ENCODE measurements at places on chromosomes 1 and 21. TPM values are rescaled to one million over a fixed set of nuclear protein-coding genes. Genes with fewer than 3 reads are reported as not detected.
A peak's percentile ranks its signal among the peaks of the same experiment; 100 is the strongest.

Gene ISG15
- total RNA-seq, result 29.5 TPM

Gene LCE2A
- not detected for total RNA-seq

Gene RNU1-4
- total RNA-seq, result 1,197 TPM

Gene SLC22A15
- total RNA-seq, result 4.5 TPM

- no peak overlapping the region for H3K4me3 ChIP-seq
- no peak overlapping the region for H3K27ac ChIP-seq
- peaks cover 12% of the 10 kb centered on the region for H3K4me1 ChIP-seq
- no peak for DNase-seq
- 0 out of 2 replicates have a peak, but pooled peaks cover 2% of the 10 kb centered on the region for H3K36me3 ChIP-seq
- H3K27me3 ChIP-seq, result peaks cover 77% of the 10 kb centered on the region
Measured at GRCh38 chr1:184034761-184035379, 2.7 kb downstream of the COLGALT2 start.

DNA sequence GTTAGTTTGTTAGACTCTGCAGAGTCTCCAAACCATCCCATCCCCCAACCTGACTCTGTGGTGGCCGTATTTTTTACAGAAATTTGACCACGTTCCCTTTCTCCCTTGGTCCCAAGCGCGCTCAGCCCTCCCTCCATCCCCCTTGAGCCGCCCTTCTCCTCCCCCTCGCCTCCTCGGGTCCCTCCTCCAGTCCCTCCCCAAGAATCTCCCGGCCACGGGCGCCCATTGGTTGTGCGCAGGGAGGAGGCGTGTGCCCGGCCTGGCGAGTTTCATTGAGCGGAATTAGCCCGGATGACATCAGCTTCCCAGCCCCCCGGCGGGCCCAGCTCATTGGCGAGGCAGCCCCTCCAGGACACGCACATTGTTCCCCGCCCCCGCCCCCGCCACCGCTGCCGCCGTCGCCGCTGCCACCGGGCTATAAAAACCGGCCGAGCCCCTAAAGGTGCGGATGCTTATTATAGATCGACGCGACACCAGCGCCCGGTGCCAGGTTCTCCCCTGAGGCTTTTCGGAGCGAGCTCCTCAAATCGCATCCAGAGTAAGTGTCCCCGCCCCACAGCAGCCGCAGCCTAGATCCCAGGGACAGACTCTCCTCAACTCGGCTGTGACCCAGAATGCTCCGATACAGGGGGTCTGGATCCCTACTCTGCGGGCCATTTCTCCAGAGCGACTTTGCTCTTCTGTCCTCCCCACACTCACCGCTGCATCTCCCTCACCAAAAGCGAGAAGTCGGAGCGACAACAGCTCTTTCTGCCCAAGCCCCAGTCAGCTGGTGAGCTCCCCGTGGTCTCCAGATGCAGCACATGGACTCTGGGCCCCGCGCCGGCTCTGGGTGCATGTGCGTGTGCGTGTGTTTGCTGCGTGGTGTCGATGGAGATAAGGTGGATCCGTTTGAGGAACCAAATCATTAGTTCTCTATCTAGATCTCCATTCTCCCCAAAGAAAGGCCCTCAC is at the start of gene OLIG2:
TSS of gene OLIG2 (plus strand) at position 447 of the 954 bp plus-strand sequence. CDS start 928 bp downstream, outside the sequence.
- H3K4me1 ChIP-seq, result peaks cover 60% of the 10 kb centered on the region
- peak; percentile 95 for DNase-seq
- H3K27me3 ChIP-seq, result peaks cover 100% of the 10 kb centered on the region
- peak within 1 kb of the TSS; percentile 73 for H3K4me3 ChIP-seq
- H3K27ac ChIP-seq, result no peak within 1 kb of the TSS

- no peaks in the 10 kb centered on the region for H3K27me3 ChIP-seq
- H3K27ac ChIP-seq, result 0 out of 2 replicates have a peak overlapping the region, but pooled peaks have one; percentile 15
Measured at GRCh38 chr1:10733474-10734366, 62.7 kb downstream of the CASZ1 start.

DNA sequence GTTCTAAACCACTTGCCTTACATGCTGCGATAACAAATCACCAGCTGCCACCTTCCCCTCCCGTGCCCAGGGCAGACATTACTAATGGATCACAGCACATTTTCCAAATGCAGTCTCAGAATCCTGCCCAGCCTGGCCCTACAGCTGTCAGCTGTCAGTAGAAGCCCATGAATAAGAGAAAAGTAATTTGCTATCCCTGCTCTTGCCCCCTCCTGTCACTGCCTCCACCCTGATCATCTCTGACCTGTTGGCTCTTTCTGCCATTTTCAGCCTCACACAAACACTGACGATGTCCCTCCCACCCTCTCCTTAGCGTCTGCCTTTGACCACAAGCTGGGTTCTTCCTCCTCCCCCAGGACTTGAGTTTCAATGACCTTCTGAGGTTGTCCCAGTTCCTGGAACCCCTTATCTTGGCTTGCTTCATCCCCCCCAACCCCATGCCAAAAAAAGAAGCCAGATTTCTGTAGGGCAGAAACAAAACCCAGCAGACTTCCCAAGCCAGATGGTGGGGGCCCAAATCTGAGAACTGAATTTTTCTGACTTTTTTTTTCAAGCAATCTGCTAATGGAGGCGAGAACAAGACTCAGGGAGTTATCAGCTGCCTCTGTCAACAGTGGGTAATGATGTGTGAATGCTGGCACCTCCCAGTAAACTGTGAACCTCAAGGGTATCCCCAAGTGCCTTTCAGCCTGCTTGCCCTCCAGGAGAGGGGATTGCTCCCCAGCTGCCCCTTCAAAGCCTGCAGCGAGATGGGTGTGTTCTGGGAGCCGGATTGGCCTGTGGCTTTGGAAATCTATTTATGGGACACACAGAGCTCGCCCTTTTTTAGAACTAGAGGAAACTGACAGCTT is 216.5 kb upstream of the VAMP3 start:
- H3K27me3 ChIP-seq, result no peaks in the 10 kb centered on the region
- H3K36me3 ChIP-seq, result no peaks in the 10 kb centered on the region
- H3K4me1 ChIP-seq, result peaks cover 19% of the 10 kb centered on the region
- H3K27ac ChIP-seq, result no peak overlapping the region
- DNase-seq, result no peak

DNA sequence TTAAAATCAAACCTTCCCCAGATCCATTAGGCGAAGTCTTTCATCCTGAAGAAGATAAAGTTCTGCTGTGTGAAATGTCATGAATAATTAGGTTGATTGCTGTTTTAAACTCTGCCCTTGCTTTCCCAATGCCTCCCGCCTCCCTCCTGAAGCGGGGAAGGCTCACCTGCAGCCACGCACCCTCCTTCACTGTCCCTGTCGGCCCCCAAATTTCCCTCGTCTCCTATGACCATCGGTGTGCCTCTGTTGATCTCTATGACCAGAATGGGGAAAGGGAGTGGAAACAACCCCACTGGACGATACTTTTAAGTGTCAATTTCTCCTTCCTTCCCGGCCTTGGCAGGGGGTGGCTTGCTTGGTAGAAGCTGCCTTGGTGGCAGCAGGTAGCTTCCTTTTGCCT is 35.1 kb downstream of the LHX4 start:
- peaks cover 44% of the 10 kb centered on the region for H3K4me1 ChIP-seq
- no peaks in the 10 kb centered on the region for H3K27me3 ChIP-seq
- 0 out of 2 replicates have a peak overlapping the region, but pooled peaks have one; percentile 6 for H3K27ac ChIP-seq
- no peak overlapping the region for H3K4me3 ChIP-seq

DNA sequence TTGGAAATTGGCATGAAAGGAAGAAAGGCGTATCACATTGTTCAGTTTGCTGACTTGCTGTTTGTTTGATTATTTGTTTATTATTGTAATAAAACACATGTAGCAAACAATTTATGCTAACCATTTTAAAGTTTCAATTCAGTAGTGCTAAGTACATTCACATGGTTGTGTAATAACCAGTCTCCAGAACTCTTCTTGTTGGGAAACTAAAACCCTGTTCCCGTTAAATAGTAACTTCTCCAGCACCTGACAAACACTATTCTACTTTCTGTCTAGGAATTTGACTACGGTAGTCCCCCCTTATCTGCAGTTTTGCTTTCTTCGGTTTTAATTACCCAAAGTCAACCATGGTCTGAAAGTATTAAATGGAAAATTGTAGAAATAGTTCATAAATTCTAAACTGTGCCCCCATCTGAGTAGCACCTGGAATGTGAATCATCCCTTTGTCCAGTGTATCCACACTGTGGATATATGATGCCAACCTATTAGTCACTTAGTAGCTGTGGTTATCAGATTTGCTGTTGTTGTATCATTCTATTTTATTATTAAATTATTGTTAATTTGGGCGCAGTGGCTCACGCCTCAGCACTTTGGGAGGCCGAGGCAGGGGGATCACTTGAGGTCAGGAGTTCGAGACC is 5.5 kb downstream of the MORC3 start:
- DNase-seq, result no peak
- H3K36me3 ChIP-seq, result peaks cover 18% of the 10 kb centered on the region
- H3K27me3 ChIP-seq, result no peaks in the 10 kb centered on the region

- H3K4me1 ChIP-seq, result peaks cover 3% of the 10 kb centered on the region
- H3K27me3 ChIP-seq, result no peaks in the 10 kb centered on the region
- H3K36me3 ChIP-seq, result peaks cover 32% of the 10 kb centered on the region
Measured at GRCh38 chr1:180194546-180195207, 35.4 kb upstream of the LHX4 start.

DNA sequence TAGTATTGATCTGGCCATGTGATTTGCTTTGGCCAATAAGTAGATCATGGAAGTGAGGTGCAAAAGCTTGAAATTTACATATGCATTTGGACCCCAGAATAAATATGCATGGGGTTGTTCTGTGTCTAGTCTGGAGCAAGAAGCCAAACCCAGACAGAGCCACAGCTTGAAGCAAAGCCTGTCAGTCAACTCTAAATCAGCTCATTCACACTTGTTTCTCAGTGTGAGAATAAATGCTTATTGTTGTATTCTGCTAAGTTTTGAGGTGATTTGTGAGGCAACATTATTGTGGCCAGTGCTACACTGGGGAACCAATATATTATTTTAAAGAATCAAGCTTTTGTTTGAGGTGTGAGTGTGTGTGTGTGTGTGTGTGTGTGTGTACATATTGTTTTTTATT is 12.2 kb upstream of the PGLYRP3 start:
- H3K27ac ChIP-seq, result no peak overlapping the region
- DNase-seq, result no peak
- H3K4me1 ChIP-seq, result no peaks in the 10 kb centered on the region

- peaks cover 23% of the 10 kb centered on the region for H3K36me3 ChIP-seq
- no peak overlapping the region for H3K27ac ChIP-seq
- no peak for DNase-seq
Measured at GRCh38 chr1:23356471-23357137, 12.5 kb upstream of the HNRNPR start.

DNA sequence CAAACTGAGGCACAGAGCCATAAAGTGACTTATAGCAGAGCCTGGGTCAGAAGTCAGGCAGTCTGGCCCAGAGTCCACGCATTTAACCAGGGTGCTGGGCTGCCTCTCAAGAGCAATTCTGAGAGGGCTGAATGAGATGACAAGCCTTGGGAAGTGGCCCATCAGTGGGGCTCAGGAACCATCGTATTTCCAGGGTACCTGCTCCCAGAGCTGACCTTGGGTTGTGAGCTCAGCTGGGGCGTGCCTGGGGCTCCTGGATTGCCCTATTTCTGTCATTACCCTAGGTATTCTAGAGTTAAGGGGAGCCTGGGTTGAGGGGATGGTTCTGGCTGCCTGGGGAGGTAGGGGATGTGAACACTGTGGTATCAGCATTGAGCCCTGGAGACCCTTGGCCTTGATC is 49.4 kb downstream of the LGR6 start:
- H3K4me3 ChIP-seq, result no peak overlapping the region
- no peak for DNase-seq
- peaks cover 2% of the 10 kb centered on the region for H3K27me3 ChIP-seq
- H3K4me1 ChIP-seq, result peaks cover 9% of the 10 kb centered on the region
- no peak overlapping the region for H3K27ac ChIP-seq

DNA sequence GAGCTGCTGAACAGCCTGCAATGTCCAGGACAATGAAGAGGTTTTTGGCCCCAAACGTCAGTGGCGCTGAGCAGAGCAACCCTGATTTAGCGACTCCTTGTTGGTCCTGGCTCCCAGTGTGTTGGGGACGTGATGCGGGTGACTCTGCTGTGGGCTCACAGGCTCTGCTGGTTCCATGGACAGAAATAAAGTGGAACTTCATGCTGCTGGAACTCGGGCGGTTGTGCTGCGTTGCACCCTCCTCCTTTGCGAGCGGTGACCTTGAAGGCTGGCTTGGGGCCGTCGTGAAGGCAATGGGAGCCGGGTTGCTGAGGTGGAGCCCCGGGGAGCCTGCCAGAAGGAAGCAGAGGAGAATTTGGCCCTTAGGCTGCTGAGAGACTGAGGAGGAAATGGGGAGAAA is 122.6 kb upstream of the C1orf174 start:
- H3K4me1 ChIP-seq, result no peaks in the 10 kb centered on the region
- peaks cover 16% of the 10 kb centered on the region for H3K27me3 ChIP-seq
- peaks cover 73% of the 10 kb centered on the region for H3K36me3 ChIP-seq
- DNase-seq, result no peak
- no peak overlapping the region for H3K4me3 ChIP-seq

GRCh38 chr1:25948641-25949040 is 42.4 kb upstream of the STMN1 start:
- no peak overlapping the region for H3K4me3 ChIP-seq
- H3K36me3 ChIP-seq, result no peaks in the 10 kb centered on the region
- DNase-seq, result no peak
- no peaks in the 10 kb centered on the region for H3K4me1 ChIP-seq
- no peaks in the 10 kb centered on the region for H3K27me3 ChIP-seq

DNA sequence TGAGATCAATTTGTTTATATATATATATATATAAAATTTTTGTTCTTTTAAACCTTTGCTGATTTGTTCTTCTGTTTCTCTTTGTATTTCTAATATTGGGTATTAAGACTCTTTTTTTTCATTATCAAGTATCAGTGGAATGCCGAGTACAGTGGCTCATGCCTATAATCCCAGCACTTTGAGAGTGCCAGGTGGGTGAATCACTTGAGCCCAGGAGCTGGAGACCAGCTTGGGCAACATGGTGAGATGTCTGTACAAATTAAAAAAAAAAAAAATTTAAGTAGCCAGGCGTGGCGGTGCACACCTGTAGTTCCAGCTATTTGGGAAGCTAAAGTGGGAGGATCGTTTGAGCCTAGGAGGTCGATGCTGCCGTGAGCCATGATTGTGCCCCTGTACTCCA is 67.1 kb downstream of the MAST2 start:
- H3K36me3 ChIP-seq, result no peaks in the 10 kb centered on the region
- H3K4me1 ChIP-seq, result peaks cover 15% of the 10 kb centered on the region
- DNase-seq, result no peak
- no peak overlapping the region for H3K4me3 ChIP-seq
- H3K27ac ChIP-seq, result no peak overlapping the region
- no peaks in the 10 kb centered on the region for H3K27me3 ChIP-seq

- peak; percentile 45 for DNase-seq
- H3K4me3 ChIP-seq, result peak overlapping the region; percentile 94
- H3K4me1 ChIP-seq, result peaks cover 46% of the 10 kb centered on the region
Measured at GRCh38 chr1:63320022-63320721, 2.2 kb upstream of the FOXD3 start.

Measured in WTC11 (cell line).